ENCODE measurements at places on chromosomes 12 and 14. TPM values are rescaled to one million over a fixed set of nuclear protein-coding genes. Genes with fewer than 3 reads are reported as not detected.

DNA sequence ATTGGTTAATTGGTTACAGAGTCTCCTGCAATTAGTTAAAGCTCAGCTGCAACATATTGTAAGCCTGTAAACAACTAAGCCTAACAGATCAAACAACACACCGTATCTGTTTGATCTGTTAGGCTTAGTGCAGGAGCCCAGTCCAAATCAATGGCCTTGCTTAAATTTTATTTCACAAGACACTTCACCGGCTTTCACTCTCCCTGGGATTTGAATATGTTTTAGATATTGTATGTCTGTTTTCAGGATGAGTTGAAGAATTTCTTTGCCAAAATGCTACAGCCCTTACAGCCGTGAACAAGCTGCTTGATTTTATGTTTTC, 5.5 kb upstream of the RNASE1 start:
- no peak for DNase-seq

GRCh38 chr12:65205886-65206285, 36.5 kb downstream of the LEMD3 start:
- DNase-seq, result no peak

GRCh38 chr12:123960856-123961255, 11.8 kb downstream of the CCDC92 start:
- no peak for DNase-seq

- DNase-seq, result no peak
Measured at GRCh38 chr14:33848706-33849454, 102.0 kb downstream of the EGLN3 start.

The FSCB gene
- not detected for total RNA-seq

DNA sequence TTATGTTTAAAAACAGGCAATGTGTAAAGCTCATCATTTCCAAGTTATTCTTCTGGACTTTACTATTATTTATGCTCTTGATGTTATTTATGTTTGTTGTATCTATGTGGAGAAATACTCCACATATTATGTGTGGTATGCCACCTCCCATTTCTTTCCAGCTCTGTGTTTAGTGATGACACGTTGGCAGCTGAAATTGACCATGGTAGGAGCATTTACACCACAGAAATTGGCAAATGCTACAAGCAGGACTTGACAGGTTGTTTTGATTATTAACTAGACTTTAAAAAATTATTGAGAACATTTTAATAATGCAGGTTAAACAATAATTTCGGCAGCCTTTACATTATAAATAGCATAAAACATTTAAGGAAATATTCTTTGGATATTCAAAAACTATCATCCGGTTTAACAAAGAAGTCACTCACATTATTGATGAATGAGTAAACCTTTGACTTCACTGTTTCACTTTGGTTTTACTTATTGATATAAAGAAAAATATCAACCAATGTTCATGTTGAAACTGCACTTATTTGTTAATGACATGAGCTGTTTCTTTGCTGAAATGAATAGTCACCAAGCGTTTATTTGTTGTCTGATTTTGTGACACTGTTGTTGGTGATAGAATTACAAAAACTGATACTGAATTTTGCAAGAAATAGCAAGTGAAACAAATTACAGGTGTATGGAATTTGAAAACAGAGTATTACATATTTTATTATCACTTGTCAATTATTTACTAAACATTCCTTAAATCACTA, 76.8 kb downstream of the HMGA2 start:
- no peak for DNase-seq

The CIROP gene
- not detected for total RNA-seq

The MOK gene
- 2.3 TPM for total RNA-seq

The LRP1-AS gene
- total RNA-seq, result not detected

GRCh38 chr12:131432532-131433260, 278.2 kb upstream of the SFSWAP start:
- DNase-seq, result no peak

The POTEM gene
- not detected for total RNA-seq

All from CD4-positive, alpha-beta T cell (primary cell).